ENCODE measurements at places on chromosomes 2 and 18.
A peak's percentile ranks its signal among the peaks of the same experiment; 100 is the strongest.

- DNase-seq: no peak
These were observed 48.4 kb downstream of the DCDC2C start for GRCh38 chr2:3751806-3752205.

- no peak for DNase-seq
These were observed 16.0 kb upstream of the SNORC start for GRCh38 chr2:232854082-232854481.

DNA sequence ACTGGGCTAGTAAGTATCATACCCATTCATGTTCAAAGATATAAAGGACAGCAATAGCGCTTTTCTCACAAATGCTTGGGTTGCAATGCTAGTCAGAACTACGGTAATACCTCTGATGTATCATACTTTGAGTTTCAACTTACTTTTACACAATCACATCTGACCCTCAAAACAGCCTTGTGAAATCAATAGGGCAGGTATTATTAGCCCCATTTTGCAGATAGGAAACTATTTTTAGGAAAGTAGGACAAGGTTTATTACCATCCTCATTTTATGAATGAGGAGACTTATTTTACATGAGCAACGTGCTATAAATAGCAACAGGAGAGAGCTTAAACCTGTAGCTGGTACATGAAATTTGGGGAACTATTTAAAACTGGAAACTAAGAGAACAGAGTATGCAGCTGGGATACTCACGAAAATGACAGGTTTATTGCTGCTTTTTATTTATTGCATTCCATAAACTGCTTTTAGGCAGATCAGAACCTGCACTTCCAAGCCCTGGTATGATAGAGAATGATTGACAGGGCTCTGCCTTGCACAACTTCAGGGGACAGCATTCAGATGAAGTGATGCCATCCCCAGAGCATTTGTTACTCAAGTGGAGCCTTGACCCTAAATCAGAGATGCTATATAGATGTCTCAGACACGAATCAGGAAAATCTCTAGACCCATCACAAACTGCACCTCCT, 42.4 kb upstream of the PPM1B start:
- DNase-seq: no peak

DNA sequence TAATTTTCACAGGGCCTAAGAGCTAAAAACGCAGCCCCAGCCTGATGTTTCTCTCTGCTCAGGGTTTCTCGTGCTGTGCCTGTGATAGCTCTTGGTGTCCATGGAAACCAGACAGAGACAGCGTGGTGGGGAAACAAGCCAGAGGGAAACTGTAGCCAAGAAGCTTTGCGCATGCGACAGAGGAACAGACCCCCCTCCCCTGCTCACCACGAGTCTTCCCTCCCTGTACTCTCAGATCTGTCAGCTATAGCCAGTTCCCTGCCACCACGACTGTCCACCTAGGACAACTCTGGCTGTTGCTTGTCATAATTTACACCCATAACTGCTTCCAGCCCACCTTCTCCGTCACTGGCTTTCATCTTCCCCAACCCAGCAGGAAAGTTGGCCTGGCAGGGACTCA, 13.2 kb upstream of the DNAJC27 start:
- peak; percentile 69 for DNase-seq

DNA sequence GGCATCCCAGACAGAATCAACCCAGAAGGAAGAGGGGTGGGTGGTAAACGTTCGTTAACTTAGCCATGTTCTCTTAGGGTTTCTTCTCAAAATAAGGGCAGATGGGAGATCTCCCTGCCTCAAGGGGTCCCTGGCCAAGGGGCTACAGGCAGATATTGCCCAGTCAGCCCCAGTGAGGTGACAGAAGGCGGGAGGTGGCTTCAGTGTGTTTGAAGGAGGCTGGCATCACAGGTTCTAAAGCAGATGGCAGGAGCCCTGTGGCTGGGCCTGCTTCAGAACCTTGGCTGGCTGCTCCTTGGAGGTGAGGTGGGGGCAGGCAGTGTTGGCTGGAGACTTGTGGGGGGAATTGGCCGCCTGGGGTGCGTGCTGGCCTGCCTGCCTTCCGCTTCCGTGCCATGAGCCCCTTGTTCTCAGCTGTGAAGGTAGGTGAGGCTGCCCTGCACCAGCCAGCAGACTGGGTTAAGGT, 23.5 kb downstream of the HPCAL1 start:
- DNase-seq: no peak

- DNase-seq: no peak
These were observed 8.3 kb downstream of the GYPC start for GRCh38 chr2:126664234-126664633.

GRCh38 chr2:166381-166780, 97.5 kb downstream of the SH3YL1 start:
- DNase-seq: no peak

DNA sequence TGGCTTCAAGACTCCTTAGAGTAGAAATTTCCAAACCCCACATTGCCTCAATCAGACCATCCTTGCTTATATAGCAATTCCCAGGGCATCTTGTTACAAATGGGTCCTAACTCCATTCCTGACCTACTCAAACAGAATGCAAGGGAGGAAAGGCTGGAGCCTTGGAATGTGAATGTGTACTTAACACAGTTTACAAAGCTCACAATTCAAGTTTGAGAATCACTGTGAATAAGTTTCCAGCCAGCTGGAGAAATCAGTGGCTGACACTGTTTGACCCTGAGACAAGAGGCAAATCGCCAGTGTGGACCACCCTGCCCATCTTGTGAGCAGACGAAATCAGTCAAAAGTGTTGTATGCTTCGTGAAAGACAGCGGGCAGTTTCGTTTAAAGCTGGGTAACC, 65.5 kb downstream of the SOWAHC start:
- no peak for DNase-seq

GRCh38 chr2:208179028-208179609, 10.7 kb downstream of the C2orf80 start:
- no peak for DNase-seq

- no peak for DNase-seq
These were observed 300.6 kb downstream of the AFF3 start for GRCh38 chr2:99841749-99842148.

DNA sequence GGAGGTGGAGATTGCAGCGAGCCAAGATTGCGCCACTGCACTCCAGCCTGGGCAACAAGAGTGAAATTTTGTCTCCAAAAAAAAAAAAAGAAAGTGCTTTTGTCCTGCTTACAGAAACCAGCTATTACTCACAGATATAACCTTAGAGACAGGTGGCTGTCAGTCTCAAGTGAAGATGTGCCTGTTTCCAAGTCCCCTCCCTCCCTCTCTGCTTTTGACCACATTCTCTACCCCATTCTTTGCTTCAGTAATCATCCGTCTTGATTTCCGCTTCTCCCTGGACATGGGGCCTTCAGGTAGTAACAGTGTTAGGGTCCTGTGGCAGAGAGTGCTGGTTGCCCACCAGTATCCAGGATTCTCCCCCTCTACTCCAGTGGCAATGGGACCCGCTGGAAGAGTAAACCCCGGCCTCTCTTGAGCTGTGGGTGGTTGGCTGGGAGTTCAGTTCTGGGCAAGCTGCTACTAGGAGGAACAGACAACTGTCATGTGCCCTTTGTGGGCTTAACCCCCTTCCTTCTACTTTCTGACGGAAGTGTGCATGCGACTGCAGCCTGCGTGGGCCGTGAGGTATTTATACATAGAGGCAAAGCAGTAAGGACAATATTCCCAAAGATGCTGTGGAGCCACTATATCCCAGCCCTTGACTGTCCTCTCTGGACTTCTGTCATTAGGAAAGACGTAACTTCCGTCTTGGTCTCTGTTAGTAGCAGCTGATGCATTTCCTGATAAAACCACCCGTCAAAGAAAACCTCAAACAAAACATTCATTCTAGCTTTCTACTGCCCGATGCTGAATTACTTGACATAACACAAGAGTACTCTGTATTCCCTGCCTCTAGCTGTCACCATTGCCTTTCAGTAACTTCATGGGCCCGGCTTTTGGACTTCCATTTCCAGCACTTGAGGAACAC, 17.8 kb downstream of the PDCL3 start:
- no peak for DNase-seq

DNA sequence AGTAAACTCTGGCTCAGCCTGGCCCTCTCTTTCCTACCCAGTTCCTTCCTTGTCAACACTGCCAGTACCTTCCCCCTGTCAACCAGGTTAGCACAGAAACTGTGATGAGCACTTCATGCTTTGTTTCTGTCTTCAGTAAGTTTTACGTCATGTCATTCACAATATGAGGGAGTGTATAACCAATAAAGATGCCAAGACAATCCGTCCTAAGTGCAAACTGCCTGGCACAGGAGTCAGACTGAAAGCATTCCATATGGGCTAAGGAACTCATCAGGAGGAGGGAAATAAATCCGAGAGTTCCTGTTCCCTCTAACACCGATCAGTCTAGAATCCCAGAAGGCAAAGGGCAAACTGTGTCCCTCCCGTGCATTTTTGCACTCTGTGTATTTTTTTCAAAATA, 507.2 kb downstream of the CMPK2 start:
- DNase-seq: no peak

DNA sequence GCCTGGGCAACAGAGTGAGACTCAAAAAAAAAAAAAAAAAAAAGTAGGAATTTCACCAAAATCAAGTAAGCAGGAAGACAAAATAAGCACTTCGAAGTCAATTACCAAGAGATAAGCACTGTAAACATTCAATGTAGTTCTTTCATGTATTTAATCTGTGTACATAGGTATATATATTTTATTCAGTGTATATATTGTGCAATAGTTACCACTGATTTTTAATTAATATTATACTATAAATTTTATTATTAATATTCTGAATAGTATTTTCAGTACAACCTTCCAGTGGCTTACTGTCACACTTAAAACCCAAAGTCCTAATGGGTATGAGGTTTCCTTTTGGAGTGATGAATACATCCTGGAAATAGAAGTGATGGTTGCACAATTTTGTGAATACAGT, 9.1 kb downstream of the APLF start:
- no peak for DNase-seq

DNA sequence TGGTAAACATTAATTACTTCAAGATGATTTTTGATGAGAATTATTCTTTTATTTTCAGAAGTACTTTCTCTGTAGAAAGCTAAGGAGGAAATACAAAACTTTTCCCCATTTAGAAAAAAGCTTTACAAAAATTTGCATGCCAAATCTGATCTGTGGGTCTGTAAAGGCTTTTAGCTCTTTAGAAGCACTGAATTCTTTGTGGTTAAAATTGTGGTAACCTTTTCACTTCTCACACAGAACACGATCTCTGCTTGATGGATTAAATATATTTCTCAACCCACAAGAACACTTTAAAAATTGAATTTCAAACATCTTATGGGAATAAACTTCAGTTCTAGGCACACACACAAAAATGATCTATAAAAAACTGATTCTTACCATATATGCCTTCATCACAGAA, 63.7 kb downstream of the VIL1 start:
- no peak for DNase-seq

DNA sequence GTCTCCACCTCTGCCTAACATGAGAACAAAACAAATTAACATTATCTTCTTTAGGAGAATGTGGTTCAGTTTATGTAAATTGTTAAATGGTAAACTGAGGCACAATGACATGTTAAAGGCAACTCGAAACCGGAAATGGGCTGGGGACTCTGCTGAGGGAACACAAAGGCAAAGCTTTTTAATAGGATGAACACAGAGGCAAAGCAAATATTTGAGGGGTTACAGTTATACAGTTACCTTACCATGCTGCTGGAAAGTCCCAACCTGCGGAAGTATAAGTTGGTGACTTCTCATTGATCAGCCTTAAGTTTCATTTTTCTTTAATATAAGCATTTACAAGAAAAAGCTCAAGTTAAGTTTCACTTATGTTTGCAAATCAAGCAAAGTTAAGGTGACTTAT, 195.0 kb downstream of the DLGAP1 start:
- DNase-seq: no peak

GRCh38 chr2:200090683-200091082, 135.3 kb downstream of the MAIP1 start:
- DNase-seq: no peak

DNA sequence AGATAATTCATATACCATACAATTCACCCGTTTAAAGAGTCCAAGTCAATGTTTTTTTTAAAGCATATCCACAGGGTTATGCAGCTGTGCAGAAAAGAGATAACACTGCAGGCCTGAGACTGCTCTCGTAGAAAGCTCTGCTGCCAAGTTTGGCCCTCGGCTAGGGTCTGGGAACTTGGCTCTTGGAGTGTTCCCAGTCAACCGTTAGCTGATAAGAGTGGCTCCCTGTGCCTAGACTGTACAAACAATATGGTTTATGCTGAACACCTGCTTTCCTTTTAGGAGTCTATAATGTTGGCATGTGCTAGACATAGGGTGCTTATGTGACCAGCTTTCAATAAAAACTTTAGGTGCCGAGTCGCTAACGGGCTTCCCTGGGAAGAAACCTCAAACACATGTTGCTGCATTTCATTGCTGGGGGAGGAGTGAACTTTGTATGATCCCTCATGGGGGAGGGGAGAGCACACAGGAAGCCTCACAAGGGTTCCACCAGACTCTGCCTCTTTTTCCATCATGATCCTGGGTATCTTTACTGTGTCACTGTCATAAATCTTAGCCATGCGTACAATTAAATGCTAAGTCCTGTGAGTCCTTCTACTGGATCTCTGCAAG, 34.7 kb downstream of the RFX8 start:
- no peak for DNase-seq

GRCh38 chr2:181046833-181047232, 66.4 kb downstream of the UBE2E3 start:
- DNase-seq: no peak

DNA sequence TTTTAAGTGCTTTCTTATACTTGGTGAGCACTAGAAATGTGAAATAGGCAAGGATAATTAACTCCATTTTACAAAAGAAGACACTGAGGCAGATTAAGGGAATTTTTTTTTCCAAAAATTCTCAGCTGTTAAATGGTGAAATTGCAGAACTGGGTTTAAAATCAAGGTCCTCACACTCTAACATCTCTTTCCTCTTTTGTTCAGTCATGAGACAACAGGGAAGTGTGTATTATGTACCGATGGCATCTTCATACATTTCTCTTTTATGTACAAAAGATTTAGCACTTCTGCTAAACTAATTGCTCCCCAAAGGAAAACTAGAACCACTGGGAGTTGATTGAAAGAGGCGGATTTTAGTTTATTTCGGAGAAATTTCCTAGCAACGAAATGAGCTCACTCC, 203.0 kb downstream of the SETBP1 start:
- no peak for DNase-seq

GRCh38 chr2:42978175-42978886, 185.9 kb upstream of the HAAO start:
- no peak for DNase-seq

- DNase-seq: no peak
These were observed 645 bp downstream of the KCTD18 start for GRCh38 chr2:200509235-200509611.

DNA sequence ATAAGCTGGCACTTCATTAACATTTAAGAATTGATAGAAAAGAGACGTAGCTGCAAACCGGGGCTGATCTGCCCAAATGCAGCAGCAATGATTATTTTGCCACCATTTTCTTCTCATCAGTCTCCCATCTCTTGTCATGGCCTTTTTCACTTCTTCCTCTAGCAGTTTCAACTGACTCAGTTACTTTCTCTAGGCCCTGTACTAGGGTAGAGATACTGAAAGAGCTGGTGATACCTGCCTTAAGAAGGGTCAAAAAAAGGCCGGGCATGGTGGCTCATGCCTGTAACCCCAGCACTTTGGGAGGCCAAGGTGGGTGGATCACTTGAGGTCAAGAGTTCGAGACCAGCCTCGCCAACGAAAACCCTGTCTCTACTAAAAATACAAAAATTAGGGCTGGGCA, 127.4 kb downstream of the LTBP1 start:
- no peak for DNase-seq

- no peak for DNase-seq
These were observed 45.9 kb upstream of the ASB1 start for GRCh38 chr2:238380785-238381184.

GRCh38 chr2:177466337-177467195, 74.0 kb downstream of the AGPS start:
- no peak for DNase-seq
